Sigmoid colon (tissue), 7 donors: ENCODE measurements at places on chromosomes 3 and 15. TPM values are rescaled to one million over a fixed set of nuclear protein-coding genes. Genes with fewer than 3 reads are reported as not detected.

DNA sequence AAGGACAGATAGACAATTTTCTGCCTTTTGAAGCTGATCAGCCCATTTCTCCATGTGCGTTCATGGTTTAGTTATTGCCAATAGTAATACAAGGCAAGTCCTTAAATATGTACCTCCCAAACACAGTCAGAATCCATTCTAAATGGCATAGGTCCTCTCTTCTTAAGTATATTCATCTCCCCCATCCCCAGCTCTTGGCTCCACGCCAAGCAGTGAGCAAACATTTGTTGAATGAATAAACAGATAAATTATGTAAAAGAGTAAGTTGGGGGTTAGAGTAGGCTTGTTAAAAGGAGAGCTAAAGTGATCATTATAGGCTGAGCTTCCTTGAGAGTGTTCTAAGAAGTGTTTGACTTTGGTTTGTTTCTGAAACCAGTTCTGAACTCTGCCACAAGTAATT, 241.3 kb downstream of the ITPR1 start:
- H3K36me3 ChIP-seq, result no peaks in the 10 kb centered on the region
- H3K27ac ChIP-seq, result no peak overlapping the region
- DNase-seq, result no peak
- peaks cover 11% of the 10 kb centered on the region for H3K4me1 ChIP-seq

DNA sequence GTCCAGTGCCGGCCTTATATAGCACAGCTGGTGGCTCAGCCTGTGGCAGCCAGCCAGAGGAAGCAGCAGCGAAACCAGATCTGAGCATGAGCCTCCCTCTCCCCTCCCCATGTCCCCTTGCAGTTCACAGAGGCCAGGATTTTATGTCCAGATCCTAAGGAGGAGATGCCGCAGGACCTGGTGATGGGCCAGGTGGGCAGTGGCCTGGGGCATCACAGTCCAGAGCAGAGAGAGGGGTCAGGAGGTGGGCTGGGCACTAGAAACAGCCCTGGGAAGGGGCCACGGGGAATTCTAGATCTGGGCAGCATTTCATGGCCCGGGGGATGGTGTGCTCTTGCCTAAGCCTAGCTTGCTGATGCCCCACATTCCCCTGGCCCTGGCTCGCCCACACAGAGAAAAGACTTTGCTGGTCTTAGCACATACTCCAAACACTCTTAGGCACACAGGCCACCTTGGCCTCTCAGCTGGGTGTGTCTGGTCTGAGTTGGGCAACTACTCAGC, 259 bp upstream of the CILP start:
- DNase-seq, result peak; percentile 85
- peak overlapping the region; percentile 30 for H3K27ac ChIP-seq
- no peaks in the 10 kb centered on the region for H3K36me3 ChIP-seq
- H3K4me1 ChIP-seq, result peaks cover 36% of the 10 kb centered on the region
- H3K4me3 ChIP-seq, result peak overlapping the region; percentile 29

THSD4 gene
- total RNA-seq, result 1.4 TPM

GRCh38 chr3:36416599-36416998, 36.3 kb downstream of the STAC start:
- no peaks in the 10 kb centered on the region for H3K4me1 ChIP-seq
- DNase-seq, result no peak
- no peaks in the 10 kb centered on the region for H3K27me3 ChIP-seq

DNA sequence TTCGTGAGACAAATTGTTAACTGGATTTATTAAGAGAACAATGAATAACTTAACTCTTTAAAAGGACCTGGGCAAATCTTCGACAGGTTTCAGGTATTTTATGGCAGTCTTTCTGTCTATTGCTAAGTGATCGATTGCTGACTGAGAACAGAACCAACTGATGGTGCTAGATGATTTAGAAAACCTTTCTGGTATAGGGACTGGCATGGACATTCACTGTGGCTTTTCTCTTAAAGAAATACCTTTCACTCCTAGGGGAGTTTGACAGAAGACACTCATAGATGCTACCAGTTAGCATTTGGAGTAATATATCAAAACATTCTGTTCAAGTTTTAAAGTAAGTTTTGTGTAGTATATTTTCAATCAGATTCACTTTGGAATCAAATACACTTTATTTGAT, 654 bp downstream of the PPARG start:
- no peaks in the 10 kb centered on the region for H3K36me3 ChIP-seq
- no peak for DNase-seq
- H3K4me3 ChIP-seq, result peak overlapping the region; percentile 62
- peaks cover 37% of the 10 kb centered on the region for H3K27me3 ChIP-seq
- H3K4me1 ChIP-seq, result peaks cover 12% of the 10 kb centered on the region

DNA sequence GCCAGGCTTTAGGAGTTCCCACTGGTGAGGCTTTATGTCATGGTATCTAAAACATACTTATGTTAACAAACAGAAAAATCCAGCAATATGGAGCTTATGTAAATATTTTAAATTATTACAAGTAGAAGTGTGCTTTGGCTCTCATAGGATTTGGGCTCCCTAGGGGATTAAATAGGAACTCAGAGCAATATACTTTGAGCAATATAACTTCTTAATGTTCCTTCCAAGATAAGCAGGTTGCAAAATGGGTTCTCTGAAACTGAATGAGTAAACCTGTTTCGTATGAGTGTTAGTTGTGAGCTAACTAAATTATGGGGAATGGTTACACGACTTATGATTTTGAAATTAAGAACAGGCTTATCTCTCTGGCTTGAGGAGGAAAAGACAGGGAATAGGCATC, 366.1 kb upstream of the ZNF385D start:
- no peak for DNase-seq
- H3K36me3 ChIP-seq, result no peaks in the 10 kb centered on the region
- no peak overlapping the region for H3K4me3 ChIP-seq
- H3K27me3 ChIP-seq, result no peaks in the 10 kb centered on the region

DPH6 gene
- total RNA-seq, result 10.5 TPM

DNA sequence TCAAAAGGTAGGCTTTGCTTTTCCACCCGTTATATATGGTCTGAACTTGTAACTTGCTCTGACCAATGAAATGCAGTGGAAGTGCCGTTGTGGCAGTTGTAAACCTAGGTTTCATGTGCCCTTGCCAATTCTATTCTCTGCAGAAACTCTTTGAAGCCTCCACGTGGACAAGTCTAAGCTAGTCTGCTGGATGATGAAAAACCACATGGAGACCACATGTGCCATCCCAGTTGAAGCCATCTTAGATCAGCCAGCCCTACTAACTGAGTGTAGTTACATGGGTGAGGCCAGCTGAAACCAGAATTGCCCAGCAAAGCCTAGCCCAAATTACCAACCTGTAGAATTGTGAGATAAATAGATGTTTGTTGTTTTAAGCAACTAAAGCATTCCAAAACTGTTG, 183.7 kb upstream of the KCNH8 start:
- H3K36me3 ChIP-seq, result no peaks in the 10 kb centered on the region
- H3K27ac ChIP-seq, result no peak overlapping the region
- no peak overlapping the region for H3K4me3 ChIP-seq

DNA sequence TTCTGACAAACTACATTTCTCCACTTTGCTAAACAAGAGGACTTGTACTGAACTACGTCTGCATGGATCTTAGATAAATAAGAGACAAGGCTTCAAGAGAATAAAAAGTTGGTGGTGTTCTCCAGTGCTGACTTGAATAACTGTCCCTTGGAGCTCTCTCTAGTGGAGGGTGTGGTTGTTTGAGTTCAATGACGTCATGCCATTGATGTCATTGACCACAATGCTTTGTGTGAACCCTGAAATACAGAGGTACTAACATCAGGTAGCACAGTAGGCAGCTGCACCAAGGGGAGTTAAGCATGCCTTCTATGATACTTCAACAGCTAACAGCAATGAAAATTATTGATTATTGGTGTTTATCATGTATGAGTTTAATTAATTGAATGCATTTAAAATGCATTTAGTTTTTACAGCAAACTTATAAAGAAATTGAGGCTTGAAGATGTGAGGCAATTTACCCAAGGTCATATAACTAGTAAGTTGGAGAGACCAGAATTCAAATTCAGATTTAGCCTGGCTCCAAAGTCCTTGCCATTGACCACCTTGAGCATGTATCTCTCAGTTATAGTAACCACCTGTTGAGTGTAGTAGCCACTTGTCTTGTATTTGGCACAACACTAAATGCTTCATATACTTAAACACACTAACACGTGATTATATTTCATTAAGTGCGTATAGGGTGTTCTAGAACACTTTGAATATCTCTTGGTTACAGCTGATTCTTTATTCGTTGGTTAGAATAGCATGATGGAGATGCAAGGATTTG, 126.0 kb upstream of the ANKRD28 start:
- no peaks in the 10 kb centered on the region for H3K4me1 ChIP-seq
- no peak overlapping the region for H3K4me3 ChIP-seq
- no peaks in the 10 kb centered on the region for H3K27me3 ChIP-seq
- H3K36me3 ChIP-seq, result no peaks in the 10 kb centered on the region

- H3K36me3 ChIP-seq, result no peaks in the 10 kb centered on the region
- H3K4me3 ChIP-seq, result no peak overlapping the region
- no peaks in the 10 kb centered on the region for H3K4me1 ChIP-seq
- no peak for DNase-seq
- no peaks in the 10 kb centered on the region for H3K27me3 ChIP-seq
- H3K27ac ChIP-seq, result no peak overlapping the region
Observed at GRCh38 chr3:8879347-8879944, 83.8 kb downstream of the RAD18 start.

IMPG2 gene
- total RNA-seq, result 1.4 TPM

ALS2CL gene
- total RNA-seq, result 4.1 TPM

CHDH gene
- total RNA-seq, result 1.7 TPM

DNA sequence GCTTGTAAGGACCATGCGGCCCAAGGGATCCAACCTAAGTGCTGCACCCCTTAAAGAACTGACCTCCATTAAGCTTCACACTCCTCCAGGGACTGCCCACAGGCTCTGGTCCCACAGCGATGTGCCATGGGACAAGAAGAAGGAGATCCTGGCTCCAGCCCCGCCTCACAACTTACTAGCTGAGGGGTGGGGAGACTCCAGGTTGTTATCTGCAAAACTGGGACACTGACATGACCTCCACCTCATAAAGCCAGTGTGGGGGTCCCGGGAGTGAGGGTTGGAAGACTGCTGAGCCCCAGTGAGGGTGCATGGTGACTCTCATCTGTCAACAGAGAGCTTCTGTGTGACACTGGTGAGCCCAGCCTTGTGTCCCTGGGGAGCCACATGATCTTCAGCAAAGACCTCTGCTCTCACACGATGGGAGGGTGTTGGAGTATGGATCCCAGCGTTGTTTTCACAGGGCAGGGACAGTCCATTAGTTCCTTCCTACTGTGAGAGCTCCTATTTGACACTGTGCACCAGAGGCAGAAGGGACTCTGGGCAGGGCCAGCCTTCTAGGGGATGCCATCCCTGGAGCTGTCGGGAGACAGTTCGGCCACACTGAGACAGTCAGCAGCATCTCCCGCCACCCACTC, 26.7 kb downstream of the EAF1 start:
- no peaks in the 10 kb centered on the region for H3K4me1 ChIP-seq
- H3K36me3 ChIP-seq, result no peaks in the 10 kb centered on the region
- no peak overlapping the region for H3K4me3 ChIP-seq
- H3K27ac ChIP-seq, result no peak overlapping the region
- no peak for DNase-seq
- no peaks in the 10 kb centered on the region for H3K27me3 ChIP-seq

DNA sequence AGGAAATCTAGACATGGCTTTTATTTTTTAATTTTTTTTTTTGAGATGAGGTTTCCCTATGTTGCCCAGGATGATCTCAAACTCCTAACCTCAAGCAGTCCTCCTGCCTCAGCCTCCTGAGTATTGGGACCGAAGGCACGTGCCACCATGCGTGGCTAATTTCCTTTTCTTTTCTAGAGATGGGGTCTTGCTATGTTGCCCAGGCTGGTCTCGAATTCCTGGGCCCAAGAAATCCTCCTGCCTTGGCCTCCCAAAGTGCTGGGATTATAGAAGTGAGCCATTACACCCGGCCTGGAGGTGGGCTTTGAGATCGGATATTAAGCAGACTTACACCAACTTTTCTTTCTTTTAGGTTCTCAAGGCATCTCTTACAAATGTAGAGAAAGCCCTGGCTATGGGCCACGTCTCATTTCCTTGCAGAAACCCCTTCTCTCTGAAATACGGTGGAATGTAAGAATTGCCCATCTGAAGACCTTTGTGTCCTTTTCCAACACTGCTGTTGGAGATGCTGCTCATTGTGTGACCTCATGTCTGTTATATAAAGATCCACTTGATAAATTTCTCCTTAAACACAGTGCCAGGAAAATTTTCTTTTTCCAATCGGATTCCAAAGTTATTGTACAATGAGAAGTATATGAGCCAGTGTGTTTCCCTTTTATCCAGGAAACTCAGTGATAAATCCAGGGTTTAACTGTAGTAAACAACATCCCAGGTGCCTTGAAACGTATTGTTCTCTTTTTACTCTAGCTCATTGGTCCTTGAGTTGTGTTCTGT, 36.8 kb upstream of the CFAP161 start:
- DNase-seq, result no peak
- peaks cover 7% of the 10 kb centered on the region for H3K4me1 ChIP-seq
- H3K4me3 ChIP-seq, result no peak overlapping the region

GOLGA6L7 gene
- total RNA-seq, result not detected

GRCh38 chr3:82633319-82633718, 871.9 kb upstream of the GBE1 start:
- H3K27me3 ChIP-seq, result no peaks in the 10 kb centered on the region
- H3K27ac ChIP-seq, result no peak overlapping the region
- no peaks in the 10 kb centered on the region for H3K36me3 ChIP-seq
- H3K4me1 ChIP-seq, result no peaks in the 10 kb centered on the region

CAPN3 gene
- 18.8 TPM for total RNA-seq

CPLX3 gene
- 0.41 TPM for total RNA-seq

GRCh38 chr3:150221904-150222523, 186.1 kb upstream of the TSC22D2 start:
- no peak overlapping the region for H3K27ac ChIP-seq
- no peak for DNase-seq
- H3K4me1 ChIP-seq, result peaks cover 3% of the 10 kb centered on the region
- no peak overlapping the region for H3K4me3 ChIP-seq
- no peaks in the 10 kb centered on the region for H3K36me3 ChIP-seq
- H3K27me3 ChIP-seq, result no peaks in the 10 kb centered on the region

DNA sequence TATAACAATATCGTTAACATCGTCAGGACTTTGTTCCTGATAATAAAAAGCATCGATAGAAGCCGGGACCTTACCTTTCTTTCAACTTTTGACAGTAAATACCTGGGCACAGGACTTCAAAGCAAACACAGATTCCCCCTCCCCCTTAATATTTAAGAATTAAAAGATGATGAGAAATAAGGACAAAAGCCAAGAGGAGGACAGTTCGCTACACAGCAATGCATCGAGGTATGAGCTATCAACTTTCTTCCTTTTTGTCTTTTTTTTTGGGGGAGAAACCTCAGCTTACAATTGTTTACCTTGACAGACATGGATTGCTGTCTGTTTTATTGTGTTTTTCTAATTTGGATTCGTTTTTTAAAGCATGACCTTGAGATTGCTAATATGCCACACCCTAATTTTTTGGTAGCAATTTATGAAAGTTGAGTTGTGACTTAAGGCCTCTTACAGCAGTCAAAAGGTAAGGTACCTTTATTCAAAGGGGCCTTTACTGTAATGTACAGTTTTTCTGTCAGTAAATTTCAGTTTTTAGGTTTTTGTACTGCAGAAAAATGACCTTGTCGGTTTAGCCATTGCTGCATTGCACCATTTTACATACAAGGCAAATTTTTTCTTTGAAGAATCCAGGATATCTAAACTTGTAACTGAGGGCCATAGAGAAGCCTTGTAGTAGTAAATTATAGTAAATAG, 1.1 kb downstream of the CHD2 start:
- H3K36me3 ChIP-seq, result no peaks in the 10 kb centered on the region
- H3K27me3 ChIP-seq, result no peaks in the 10 kb centered on the region
- no peak for DNase-seq
- peak overlapping the region; percentile 95 for H3K27ac ChIP-seq
- H3K4me3 ChIP-seq, result peak overlapping the region; percentile 56
- H3K4me1 ChIP-seq, result peaks cover 62% of the 10 kb centered on the region

- no peak overlapping the region for H3K27ac ChIP-seq
- no peak overlapping the region for H3K4me3 ChIP-seq
- DNase-seq, result no peak
- H3K36me3 ChIP-seq, result peaks cover 45% of the 10 kb centered on the region
- H3K27me3 ChIP-seq, result no peaks in the 10 kb centered on the region
Observed at GRCh38 chr15:30953183-30953582, 38.2 kb downstream of the MTMR10 start.
